ENCODE measurements at places on chromosomes 7 and 10.

DNA sequence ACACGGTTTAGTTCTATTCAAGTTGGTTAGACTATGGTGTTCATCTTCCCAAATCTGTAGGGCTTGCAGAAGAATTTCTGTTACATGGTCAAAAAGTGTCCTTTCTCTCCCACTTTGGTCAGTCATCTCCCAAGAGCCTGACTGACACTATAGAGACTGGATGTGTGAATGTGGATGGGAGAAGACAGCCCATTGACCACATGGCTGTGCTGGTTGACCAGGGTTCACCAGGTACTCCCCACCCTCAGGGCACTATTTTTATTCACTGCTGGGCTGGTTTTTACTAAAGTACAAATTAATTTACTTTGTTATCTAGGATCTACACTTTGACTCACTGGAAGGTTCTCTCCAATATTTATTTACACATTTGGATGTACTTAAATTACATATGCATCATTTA, 2.3 kb downstream of the ZNF804B start:
- DNase-seq, result no peak

GRCh38 chr7:33946094-33946699, 40.9 kb downstream of the BMPER start:
- DNase-seq, result no peak

GRCh38 chr10:97425964-97426775, at the start of gene PGAM1:
TSS of gene PGAM1 (plus strand) at chr10:97426191. CDS start at chr10:97426308, 117 bp downstream.
- DNase-seq, result peak; percentile 99

- peak; percentile 43 for DNase-seq
These were observed 938 bp upstream of the CADPS2 start for GRCh38 chr7:122887198-122887597.

Measured in muscle of back (tissue), 13 donors.